Aorta (tissue), 5 donors: ENCODE measurements at places on chromosomes 5 and 9.

GRCh38 chr5:94771742-94772141 lies 153.3 kb downstream of the SLF1 start:
- DNase-seq: no peak

DNA sequence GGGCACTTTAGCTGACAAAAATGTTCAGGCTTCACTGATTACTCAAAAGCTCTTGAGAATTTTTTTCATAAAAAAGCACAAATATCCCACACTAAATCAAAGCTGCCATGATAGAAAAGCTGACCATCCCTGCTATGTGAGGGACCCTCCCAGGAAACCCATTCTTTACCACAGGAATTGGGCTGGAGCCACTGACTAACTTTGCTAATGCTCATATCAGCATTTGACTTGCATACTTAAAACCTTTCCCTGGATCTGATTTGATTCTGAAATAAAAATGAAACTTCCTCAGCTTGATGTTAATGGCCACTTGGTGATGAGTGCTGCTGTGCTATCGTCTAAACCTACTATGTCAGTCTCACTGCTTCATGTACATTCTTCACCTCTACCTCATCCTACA lies 243.6 kb downstream of the PRELID2 start:
- DNase-seq: no peak

DNA sequence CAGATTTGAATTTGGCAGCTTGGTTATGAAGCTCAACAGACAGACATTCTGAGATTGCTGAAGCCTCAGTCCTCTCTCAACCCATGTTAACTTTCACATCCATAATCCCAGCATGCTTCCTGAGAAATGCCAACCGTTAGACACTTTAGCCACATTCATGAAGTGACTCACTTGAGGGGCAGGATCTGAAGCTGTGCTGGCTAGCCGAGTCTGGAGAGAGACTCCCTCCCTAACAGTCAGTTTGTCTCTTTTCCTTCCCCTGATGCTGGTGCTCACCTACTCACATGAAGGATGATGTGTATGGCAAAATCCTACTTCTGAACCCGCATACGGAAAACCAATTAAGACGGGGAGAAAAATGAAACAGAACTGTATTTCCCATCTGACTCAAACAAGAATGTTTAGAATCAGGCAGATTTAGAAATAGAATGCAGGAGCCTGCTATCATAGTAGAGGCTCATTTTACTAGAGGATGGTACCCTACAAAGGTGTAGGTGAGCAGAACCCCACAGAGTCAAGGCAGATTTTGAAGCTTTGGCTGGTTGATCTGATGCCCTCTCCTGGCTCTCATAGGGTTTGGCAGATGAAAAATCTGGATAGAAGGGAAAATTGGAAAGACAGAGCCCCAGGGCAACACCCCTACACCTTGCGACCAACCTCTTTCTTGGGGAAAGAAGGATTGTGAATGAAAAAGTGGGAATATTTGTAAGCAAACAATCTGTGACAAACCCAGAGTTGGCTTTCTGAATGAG lies 150.9 kb upstream of the LHFPL2 start:
- DNase-seq: no peak

GRCh38 chr9:126671381-126671831 lies 57.7 kb downstream of the LMX1B start:
- no peak for DNase-seq

- no peak for DNase-seq
Observed at GRCh38 chr5:142428036-142428772, 103.4 kb upstream of the SPRY4 start.

DNA sequence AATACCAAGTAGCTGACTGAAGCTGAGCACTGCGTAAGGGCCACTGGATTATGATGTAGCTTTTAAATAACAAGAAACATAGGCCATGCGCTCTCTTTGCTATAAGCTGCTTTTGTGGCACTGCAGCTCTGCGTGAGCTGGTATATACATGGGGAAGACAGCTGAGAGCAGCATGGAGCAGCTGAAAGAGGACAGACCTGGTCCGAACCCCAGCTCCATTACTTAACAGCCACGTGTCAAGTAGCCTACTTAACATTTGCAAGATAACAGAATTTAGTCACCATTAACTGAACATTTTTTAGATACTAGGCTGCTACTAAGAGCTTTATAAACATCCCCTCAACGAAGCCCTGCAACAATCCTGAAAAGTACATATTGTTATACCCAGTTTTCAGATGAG lies 69.3 kb downstream of the PTPN3 start:
- no peak for DNase-seq

DNA sequence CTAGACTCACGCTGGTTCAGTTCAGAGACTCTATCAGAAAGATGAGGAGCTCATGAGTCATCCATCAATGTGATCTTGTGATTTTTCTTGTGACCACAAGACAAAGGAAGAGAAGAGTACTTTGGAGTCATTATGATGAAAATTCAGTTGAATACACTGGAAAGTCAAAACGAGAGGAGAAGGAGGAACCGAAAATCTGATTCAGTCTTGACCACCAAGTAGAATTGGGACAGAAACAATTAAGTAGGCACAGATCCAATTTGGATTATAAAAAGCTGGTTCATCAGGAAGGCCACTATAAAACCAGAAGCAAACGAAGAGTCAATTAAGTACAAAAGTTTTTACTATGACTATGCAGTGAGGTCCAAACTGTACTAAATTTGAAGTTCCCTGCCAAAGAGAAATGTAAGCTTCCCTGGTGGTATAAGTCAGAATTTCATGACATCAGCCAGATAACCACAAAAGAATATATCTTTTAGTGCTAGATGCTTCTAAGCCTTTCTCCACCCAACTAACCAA lies 90.9 kb downstream of the THBS4 start:
- no peak for DNase-seq
